ENCODE measurements at places on chromosomes 12 and 14. TPM values are rescaled to one million over a fixed set of nuclear protein-coding genes. Genes with fewer than 3 reads are reported as not detected.

DNA sequence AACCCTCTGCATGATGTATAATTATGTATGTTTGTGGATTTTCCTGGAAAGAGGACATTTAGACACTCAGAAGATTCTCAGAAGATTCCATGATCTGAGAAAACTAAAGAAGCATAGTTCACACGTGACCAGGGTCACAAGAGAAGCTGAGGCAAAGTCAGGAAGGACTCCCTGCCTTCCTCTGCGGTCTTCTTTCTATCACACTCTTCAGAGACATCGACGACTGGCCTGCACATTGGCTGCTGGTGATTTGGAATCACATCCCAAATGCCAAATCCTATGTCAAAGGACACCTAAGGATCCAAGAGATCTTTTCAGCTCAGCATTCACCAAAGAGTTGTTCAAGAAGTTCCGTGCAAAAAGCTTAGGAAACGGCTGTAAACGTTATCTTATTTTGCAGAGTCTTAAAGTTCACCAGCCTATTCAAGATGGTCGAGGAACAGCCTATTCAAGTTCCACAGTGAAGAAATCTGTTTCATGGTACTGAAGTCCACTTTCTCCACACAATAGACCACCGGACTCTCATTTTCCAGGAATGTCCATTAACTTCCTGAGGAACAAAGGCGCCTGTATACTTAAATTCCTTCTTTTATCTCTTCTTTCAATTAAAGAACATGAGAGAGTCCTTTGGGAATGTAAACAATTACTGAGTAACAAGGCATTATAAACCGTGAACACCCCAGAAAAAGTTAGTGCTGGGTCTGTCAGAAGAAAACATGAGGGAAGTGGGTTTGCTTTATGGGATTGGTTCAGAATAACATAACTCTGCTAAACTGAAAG lies 42.1 kb downstream of the IGF1 start:
- peak; percentile 60 for DNase-seq

Gene KRT82
- not detected for total RNA-seq

Gene SLC17A8
- total RNA-seq: not detected

Gene KCNC2
- 0.43 TPM for total RNA-seq

Gene CARMIL3
- not detected for total RNA-seq

Measured in fibroblast of villous mesenchyme (primary cell).